ENCODE measurements at places on chromosomes 6 and 20.

- no peak for DNase-seq
Observed at GRCh38 chr6:52815167-52816092, 11.8 kb upstream of the GSTA1 start.

DNA sequence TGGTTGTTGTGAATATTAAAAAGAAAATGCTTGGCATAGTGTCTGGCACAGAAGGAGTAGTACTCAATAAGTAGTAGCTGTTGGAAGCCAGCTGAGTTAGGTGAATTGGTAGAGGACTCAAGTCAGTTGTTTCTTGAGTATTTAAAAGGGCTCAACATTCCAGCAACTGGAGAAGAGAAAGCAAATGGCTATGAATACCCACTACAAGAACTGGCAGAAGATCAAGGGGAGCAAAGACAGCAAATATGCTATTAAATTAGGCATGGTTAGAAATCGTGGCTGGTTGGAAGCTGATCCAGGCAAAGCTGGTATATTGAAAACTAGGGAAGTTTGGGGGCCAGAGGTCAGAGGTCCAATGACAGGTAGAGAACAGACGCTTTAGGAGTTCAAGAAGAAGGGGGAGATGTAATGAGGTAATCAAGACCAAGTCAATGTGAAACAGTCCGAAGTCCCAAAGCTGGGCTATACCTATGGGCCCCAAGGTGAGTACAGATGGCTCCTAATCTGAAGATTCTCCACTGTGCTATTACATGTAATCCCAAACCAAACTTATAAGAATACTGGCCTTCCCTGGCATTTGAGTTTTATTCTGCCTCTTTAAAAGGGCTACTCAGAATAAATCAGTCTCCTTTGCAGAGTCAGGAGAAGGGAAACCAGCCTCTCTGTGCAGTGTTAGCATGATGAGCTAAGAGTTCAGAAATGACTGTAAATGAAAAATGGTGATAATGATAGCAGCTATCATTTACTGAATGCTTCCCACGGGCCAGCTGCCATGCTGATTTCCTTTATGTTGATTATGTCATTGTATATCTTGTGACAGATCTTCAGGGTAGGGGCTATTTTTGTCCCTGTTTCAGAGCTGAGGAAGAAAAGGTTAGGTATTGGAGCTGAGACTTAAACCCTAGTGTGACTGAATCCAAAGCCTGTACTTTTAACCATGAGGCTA lies 122.3 kb downstream of the ANKS1A start:
- DNase-seq: no peak

GRCh38 chr6:14337152-14337551 lies 219.6 kb downstream of the CD83 start:
- no peak for DNase-seq

DNA sequence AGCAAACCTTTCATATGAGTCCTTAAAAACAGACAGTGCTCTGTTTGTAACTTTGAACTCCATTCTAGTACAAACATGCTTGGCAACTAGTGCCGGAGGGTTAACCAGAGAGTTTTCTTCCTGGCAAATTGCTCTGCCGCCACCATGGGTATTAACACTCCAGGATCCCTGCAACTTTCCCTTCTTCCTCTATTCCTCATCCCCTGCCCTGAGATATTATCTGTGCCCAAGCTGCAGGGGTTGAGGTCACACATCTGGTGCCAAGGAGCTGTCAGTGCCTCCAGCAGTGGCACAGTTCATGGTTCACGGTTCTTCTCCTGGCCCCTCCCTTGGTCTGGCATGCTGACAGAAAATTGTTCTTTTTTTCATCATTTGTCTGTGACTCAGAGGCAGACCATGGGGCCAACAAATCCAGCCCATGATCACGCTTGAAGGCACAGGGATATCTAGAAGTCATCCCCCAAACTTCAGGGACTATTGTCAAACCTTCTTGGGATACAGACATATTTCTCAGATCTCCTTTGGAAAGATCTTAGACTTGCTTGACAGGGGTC lies 77.5 kb downstream of the ATXN1 start:
- DNase-seq: no peak

- no peak for DNase-seq
Observed at GRCh38 chr6:125481056-125481455, 179.3 kb upstream of the HDDC2 start.

DNA sequence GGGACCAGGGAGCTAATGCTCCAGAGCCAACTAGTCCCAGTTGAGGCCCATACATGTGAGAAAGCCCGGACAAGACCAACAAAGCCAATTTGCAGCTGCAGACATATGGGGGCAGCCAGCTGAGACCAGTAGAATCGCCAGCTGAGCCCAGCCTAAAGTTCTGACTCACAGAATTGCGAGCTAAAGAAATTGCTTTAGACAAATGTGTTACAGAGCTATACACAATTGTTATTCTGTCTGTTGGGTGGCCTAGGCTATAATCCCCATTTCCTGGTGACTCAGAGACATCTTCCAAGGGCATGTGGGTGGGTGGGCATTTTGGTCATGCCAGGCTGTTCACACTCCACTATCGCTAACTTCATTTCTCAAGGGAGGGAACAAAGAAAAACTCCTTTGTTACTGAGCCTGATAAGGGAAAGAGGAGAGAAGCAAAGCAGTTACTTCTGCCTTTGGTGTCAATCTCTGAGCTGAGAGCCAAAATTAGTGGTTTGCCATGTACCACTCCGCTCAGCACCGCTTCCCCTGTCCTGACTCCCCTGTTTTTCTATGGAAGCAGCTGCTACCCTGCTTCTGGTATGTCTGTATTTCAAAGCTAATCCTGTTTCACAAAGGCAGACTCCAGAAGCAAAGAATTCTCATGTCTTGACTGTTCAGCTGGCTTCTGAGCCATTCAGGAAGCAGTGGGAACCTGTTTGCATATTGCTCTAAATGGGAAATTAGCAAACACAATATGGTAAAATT lies 26.1 kb downstream of the SCP2D1 start:
- DNase-seq: no peak

DNA sequence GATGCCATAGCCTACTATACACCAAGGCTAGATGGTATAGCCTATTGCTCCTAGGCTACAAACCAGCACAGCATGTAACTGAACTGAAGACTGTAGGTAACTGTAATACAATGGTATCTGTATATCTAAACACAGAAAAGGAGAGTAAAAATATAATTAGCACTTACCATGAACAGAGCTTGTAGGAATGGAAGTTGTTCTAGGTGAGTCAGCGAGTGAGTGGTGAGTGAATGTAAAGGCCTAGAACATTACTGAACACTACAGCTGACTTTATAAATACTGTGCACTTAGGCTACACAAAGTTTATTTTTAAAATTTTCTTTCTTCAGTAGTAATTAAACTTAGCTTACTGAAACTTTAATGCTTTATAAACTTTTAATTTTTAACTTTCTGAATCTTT lies 129.5 kb downstream of the BTBD9 start:
- DNase-seq: no peak

DNA sequence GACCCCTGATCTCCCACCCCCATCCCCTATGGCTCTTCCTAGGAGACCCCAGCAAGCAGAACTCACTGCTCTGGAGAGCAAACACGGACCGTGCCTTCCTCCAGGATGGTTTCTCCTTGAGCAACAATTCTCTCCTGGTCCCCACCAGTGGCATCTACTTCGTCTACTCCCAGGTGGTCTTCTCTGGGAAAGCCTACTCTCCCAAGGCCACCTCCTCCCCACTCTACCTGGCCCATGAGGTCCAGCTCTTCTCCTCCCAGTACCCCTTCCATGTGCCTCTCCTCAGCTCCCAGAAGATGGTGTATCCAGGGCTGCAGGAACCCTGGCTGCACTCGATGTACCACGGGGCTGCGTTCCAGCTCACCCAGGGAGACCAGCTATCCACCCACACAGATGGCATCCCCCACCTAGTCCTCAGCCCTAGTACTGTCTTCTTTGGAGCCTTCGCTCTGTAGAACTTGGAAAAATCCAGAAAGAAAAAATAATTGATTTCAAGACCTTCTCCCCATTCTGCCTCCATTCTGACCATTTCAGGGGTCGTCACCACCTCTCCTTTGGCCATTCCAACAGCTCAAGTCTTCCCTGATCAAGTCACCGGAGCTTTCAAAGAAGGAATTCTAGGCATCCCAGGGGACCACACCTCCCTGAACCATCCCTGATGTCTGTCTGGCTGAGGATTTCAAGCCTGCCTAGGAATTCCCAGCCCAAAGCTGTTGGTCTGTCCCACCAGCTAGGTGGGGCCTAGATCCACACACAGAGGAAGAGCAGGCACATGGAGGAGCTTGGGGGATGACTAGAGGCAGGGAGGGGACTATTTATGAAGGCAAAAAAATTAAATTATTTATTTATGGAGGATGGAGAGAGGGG lies 1.4 kb downstream of the LTA start:
- DNase-seq: no peak

- DNase-seq: no peak
Observed at GRCh38 chr6:119501798-119502483, 152.4 kb upstream of the MAN1A1 start.

GRCh38 chr6:48736501-48737206 lies 625.7 kb upstream of the PTCHD4 start:
- DNase-seq: no peak

DNA sequence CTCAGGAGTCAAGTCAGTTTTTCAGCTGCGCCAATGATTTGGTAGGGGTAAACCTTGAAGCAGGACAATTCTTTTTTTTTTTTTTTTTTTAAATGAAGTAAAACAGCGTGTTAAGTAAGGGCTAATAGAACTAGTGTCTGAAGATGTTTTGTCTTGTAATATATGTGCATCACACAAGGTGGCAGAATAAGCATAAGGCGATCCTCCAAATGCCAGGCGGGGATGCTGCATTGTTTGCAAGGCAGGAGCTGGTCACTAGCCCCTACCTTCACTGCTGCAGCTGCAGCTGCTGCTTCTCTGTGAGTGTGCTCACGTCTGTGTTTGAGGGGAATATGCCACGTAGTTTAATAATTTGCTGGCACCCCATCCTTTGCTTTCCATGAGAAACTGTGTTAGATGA lies 272.7 kb upstream of the MAP3K7 start:
- DNase-seq: no peak

DNA sequence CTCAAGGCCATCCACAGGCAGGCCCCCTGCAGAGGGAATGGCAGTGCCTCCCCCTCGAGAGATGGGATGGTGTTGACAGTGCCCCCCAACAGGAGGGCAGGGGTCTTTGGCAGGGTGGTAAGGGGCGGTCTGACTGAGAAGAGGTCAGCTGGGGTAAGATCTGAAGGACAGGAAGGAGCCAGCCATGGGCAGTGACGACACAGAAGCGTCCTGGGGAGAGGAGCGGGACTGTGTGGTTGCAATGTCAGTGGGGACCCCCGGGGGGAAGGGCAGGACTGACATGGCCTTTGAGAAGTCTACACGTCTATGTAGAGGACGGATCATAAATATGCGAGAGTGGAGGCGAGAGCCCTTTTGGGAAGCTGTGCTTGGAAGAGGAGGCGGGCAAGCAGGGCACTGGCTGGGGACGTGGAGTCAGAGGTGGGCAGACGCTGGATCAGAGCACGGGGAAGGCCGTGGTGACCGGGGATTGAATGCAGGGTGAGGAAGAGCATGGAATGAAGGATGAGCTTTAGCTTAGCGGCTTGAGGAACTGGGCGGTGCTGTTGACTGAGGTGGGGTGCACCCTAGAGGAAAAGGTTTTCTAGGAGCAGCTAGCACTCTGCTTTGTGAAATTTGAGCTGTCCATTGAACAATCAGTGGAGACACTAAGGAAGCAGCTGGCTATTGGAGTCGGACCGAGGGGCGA lies 82.5 kb upstream of the AGPAT4 start:
- no peak for DNase-seq

GRCh38 chr6:10721850-10722569 lies 860 bp upstream of the TMEM14C start:
- DNase-seq: no peak

DNA sequence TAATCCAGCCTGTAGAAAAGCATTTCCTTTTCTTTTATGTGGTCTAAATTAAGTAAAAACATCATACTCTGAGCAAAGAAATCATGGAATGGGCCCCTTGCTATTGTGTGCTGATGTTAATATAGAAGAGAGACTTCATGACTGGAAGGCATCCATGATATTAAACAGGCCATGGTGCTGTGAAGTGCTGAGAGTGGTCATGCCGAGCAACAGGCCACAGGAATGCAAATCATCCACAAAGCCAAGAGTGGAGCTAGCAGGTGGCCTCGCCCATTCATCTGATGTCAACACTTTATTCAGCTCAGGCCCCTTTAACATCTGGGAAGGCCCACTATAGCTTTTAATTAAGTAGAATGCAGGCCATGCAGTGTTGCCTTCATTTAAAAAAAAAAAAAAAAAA lies 115.2 kb upstream of the HMGCLL1 start:
- no peak for DNase-seq

DNA sequence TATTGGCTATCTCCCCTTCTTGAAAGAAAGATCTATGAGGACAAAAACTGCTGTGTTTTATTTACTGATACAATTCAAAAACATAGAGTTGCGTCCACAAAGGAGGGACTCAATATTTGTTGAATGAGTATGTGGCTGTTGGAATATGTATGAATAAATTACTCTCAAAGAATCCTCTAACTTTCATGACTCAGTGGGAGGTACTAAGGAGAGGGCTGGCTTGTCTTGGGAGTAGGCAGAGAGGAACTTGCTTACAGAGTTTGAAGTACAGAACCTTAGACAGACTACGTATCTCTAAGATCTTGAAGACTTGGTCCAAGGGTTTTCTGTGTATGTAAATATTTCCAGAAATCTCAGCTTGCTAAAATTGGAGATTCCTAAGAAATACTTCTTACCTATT lies 504.0 kb upstream of the PTCHD4 start:
- no peak for DNase-seq

GRCh38 chr6:100554228-100554627 lies 89.5 kb upstream of the SIM1 start:
- DNase-seq: no peak

- DNase-seq: peak; percentile 58
Observed at GRCh38 chr20:5078399-5078958, 41.3 kb downstream of the PCNA start.

DNA sequence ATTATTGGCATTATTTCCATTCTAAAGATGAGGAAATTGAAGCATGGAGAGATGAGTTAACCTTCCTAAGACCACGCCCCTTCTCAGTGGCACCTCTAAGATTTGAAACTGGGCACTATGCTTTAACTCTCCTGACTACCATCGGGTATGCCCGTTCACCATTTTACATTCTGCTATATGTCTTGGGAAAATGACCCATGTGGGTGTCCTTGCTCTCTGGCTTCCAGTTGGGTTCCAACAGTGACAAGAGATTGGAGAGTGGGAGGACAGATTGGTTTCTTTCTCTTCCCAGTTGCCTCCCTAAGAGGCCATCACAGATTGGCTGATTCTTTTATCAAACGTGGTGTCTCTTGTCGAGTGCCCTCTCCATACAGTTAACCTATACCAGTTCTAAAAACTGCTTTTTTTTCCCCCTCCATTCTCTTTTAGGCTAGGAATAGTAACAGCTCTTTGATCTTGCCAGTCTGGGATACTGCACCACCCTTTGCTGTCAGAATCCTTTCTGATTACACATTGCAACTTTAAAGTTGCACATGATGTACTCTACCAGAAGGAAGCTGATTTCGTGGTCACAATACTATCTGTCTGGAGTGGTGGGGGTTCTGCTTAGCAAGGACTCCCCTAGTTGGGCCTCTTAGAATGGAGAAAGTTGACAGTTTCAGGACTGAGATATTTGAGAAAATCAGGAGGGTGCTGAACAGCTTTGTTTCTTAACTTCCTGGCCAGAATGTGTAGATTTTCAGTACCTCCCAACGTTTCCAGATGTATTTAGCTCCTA lies 88.0 kb upstream of the ELOVL5 start:
- no peak for DNase-seq

- DNase-seq: no peak
Observed at GRCh38 chr20:49845060-49845459, 32.4 kb downstream of the SLC9A8 start.

GRCh38 chr6:64288351-64288750 lies 652.7 kb downstream of the PHF3 start:
- DNase-seq: no peak
